ENCODE measurements at places on chromosomes 13 and 19.

GRCh38 chr19:4971424-4971793 lies 2.5 kb downstream of the KDM4B start:
- no peak for DNase-seq

DNA sequence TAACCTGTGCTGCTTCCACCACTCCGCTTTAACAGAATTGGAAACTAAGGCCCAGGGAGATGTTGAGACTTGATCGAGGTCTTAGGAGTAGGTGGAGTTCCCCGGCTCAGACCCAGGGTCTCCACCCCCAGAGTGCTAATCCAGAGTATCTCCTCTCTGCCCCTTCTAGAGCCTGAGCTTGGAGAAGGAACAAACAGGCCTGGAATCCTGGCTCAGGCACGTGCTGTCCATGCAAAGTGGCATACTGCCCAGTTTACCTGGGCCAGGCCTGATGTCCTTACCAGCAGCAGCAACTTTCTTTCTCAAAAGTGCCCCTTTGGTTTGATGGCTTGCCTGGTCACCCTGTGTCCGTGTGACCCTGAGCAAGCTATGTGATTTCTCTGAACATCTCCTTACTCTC lies 3.7 kb downstream of the SYNGR4 start:
- DNase-seq: no peak

DNA sequence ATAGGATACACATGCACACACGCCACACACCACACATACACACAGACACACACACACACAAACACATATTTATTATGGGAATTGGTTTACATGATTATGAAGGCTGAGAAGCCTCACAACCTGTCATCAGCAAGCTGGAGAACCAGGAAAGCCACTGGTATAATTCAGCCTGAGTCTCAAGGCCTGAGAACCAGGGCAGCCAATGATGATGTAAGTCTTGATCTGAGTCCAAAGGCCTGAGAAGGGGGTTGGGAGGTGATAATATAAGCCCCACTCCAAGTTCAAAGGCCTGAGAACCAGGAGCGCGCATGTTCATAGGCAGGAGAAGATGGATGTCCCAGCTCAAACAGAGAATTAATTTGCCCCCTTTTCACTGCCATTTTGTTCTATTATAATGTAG lies 18.7 kb upstream of the SOX21 start:
- no peak for DNase-seq

DNA sequence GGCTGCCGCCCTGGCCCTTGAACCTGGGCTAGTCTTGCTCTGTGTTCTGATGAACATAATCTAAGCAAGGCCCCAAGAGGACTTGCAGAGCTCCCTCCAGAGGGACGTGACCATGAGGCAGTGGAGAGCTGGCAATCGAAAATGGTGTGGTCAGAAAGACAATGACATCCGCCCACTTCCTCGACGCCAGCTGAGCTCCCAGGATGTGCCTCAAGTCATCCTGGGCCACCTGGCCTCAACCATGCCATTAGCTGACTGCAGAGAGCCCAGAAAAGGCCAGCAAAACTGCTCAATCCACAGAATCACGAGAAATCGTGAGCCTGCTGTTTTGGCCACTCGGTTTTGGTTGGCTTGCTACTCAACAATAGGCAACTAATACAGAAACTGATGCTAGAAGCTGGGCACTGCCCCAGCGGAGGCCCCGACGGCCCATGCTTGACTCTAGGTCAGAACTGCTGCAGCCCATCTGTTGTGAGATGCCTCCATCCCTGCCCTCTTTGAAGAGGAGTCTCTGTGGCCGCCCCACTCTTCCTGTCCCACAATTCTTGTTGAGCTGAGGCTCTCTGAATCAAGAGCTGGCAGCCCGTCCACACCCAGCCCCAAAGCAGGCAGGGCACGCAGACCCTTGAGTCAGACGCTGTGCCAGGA lies 53.3 kb downstream of the STK24 start:
- no peak for DNase-seq

- no peak for DNase-seq
Measured at GRCh38 chr19:13083627-13084026, 19.0 kb downstream of the LYL1 start.

- DNase-seq: no peak
Measured at GRCh38 chr19:6580313-6580712, 10.6 kb downstream of the CD70 start.

DNA sequence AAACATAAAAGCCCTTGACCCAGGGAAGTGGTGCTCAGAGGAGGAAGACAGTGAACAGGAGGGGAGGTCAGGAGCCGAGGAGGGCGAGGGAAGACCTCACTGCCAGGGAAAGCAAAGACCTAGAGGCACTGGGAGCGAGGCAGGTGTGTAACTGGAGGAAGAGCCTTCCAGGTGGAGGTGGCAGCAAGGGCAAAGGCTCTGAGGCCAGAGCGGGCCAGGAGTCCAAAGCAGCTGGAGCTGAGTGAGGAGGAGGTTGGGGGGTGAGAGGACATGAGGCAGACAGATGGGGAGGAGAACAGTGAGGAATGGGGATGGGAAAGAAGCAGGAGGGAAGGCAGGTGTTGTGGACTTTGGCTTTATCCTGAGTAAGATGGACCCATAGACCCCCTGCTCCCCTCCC lies 3.7 kb downstream of the UPK1A start:
- DNase-seq: no peak

- no peak for DNase-seq
Measured at GRCh38 chr19:18161636-18162002, 8.7 kb downstream of the PIK3R2 start.

DNA sequence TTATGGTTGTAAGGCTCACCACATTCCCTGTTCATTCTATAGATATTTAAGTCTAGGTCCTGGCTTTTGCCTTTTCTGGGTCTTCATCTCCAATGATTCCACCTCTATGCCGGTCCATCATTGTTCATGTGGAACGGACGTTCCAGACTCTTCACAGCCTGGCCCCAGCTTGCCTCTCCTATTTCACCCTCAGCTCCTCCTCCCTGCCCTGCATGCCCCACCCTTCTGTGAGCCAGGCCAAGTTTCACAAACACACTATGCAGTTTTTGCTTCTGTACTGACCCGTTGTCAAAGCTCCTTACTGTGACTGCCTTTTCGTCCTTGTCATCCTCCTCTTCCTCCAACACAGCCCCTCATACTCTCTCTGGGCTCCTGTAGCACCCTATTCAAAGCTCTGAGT lies 31.3 kb downstream of the TEX26 start:
- no peak for DNase-seq

DNA sequence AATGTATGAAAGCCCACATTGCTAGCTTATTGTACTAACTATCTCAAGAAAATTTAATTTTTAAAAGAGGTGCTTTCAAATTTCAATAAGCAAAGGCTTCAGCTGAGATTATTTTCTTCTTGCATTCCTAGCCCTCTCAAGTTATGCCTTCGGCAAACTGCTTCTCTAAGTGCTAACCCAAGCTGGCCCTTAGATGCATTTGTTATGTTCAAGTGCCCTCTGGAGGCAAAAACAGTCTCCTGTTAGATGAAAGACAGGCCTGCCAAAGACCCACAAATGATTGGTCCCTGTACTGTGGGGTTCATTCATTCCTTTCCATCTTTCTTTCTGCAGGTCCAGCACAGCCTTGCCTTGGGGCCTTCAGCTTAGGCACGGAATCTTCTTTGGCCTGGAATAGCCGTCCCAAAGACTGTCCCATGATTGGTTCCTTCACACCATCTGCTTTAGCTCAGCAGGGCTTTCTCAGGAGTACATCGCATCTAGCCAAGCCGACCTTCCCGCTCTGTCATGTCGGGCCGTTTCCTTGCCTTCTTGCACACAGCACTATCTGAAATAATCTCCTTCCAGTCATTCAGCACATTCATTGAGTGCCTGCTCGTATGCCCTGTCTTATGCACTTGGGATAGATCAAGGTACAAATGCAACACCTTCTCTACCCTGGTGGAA lies 26.4 kb upstream of the TPTE2 start:
- DNase-seq: no peak

DNA sequence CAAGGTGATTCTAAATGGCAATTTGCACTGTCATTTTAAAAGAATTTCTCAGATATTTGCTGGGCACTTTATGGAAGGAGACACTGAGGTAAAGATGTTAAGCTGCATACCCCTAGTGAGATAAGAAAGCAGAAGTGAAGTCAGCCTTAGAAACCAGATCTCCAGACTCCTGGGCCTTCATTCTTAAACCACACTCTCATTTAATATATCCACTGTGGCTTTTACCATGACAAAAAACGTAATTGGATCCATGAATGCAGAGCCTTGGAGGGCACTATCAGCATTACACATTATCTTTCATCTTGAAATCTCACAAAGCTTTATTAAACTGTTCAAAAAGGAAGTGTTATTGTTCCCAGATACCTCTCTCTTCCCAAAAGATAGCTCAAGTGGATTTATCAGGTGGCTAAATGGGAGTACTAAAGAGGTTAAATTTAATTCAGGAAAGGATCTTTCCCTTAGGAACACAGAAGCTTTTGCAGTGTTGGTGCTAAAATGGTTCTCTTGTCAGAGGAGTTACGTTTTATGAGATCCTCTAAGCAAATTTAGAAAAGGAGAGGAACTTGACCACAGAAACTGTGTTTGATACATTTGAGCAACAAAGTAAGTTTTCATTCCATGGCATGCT lies 1060.4 kb downstream of the EFNB2 start:
- no peak for DNase-seq

DNA sequence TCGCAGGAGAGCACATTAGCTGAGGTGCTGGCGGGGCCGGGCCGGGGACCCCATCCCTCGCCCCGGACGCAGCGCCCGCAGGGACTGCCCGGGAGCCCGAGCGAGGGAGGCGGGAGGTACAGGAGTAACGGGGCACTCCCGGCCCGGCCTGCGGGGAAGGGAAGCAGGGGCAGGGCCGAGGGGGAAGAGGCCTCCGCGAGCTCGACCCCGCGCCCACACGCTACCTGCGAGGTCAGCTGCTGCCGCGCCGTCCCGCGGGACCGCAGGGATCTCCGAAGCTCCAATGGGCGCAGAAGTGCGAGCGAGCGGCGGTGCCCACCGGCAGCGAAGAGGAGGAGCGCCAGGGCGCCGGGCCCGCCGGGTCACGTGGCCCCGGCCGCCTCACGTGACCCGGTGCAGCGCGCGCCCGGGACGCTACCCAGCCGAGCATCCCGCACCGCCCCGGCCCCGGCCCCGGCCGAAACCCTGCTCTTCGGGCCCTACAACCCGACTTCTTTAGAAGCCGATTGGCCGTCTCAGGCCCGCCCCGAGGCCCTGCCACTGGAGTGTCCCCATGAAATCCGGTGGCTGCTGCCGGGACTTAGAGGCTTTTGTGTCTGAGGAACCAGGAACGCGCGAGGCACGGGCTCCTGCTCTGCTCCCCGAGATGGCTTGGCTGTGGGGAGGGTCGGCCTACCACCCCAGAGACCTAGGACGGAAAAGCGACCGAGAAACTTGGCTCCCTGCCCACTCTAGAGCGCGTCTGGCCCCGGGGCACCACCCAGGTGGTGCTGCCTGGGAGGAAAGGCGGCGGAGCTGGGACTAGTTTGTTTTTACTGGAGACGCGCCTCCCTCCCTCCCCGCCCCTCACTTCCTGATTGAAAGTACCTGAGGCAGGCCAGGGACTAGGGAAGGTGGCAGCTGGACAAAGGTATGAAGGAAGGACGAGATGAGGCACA lies at the start of gene RCBTB1:
RCBTB1 (minus strand) TSS at position 339 of the 938 bp plus-strand sequence. CDS start 18,279 bp downstream, outside the sequence.
- no peak for DNase-seq

GRCh38 chr19:344625-345319 lies at the start of gene MIER2:
Gene MIER2 (minus strand): TSS chr19:344796. CDS start chr19:344782, 14 bp downstream.
- DNase-seq: no peak

DNA sequence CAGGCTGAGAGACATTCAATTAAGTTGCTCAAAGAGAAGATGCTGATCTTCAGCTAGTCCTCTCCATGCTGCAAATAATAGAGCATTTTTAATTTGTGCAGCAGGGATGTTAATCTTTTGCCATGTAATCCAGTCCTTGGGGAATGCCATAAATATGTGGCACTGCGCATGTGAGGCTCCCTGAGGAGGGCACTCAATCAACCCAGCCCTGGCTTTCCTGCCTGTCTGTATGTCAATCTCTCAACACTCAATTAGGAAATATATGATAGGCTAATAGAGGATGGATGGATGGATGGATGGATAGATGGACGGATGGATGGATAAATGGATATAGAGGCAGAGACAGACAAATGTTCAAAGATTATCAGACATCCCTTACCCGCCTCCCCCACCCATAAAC lies 31.6 kb upstream of the POP4 start:
- no peak for DNase-seq

DNA sequence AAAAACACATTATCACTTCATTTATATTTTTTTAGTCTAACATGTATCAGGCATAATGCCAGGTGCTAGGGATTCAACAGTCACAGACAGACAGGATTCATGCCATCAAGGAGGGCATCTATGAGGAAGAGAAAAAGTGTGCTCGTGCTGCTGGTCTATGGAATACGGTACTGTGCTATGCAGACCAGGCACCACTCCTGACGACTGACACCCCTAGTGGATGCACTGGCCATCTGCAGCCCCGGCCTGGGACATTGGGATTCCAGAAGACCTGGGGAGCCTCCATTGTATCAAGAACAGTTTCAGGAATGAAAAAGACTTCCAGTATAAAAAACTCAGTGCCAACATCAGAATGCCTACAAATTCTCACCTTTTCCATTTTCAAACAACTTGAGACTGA lies 94.0 kb downstream of the KLF12 start:
- DNase-seq: no peak
